ENCODE measurements at places on chromosomes 3 and 15.

DNA sequence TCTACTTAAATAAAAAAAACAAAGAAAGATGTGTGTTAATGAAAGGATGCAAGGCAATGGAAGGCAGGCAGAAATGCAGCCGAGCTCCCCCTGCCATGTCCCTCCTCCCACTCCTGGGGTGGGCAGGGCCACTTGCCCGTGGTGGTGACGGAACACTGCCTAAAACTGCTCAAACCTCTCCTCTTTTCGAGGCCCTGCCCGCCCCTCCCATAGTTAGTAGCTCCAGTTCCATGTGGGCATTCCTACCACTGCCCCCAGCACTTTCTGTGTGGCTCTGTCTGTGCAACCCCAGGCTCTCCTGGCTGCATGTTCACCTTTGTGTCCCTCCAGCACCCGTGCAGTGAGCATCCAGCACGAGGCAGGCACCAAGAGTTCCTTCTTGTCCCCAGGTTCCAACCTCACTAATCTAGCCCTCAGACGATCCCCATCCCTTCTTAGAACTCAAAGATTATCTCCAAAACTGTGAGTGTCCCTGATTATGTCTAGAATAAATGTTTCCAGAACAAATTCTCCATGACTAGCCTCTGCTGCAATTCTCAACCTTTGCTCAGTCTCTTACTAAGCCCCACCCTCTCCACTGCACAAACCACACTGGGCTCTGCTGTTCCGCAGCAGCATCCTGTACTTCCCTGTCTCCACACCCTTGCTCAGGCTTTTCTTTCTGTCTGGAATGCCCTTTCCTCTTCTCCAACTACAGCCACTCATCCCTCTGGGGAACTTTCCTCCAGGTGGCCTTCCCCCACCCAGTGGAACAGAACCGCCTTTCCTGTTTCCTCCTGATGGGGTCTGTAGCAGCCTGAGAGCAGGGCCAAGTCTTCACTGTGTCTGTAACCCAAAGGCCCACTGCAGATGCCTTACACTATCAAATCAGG is 32.6 kb upstream of the SPTBN5 start:
- DNase-seq: no peak

DNA sequence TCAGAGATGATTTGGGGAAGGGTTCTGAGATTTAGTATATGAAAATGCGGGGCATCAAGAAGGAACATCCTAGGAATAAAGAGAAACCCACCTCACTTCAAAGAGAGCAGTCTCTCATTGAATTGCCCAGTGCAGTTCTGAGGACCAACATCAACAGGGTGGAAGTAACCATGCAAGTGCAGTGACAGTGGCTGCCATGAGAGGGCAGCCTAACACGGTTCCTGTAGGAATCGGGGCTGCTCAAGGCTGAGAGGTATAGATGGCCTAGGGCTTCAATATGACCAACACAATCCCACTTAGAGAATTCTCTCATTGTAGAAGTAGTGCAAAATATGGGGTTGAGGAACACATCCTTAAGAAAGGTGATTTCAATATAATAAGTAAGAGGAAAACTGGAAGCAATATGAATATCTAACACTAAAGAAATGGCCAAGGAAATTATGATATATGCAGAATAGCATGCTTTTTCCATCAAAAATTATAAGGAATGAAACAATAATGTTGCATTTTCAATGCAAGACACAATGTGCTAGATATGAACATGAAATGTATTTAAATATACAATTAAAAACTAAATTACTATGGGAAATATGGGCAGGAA is 51.1 kb upstream of the ARRDC4 start:
- DNase-seq: peak; percentile 66

GRCh38 chr3:173957646-173958045 is 560.1 kb downstream of the NLGN1 start:
- no peak for DNase-seq

DNA sequence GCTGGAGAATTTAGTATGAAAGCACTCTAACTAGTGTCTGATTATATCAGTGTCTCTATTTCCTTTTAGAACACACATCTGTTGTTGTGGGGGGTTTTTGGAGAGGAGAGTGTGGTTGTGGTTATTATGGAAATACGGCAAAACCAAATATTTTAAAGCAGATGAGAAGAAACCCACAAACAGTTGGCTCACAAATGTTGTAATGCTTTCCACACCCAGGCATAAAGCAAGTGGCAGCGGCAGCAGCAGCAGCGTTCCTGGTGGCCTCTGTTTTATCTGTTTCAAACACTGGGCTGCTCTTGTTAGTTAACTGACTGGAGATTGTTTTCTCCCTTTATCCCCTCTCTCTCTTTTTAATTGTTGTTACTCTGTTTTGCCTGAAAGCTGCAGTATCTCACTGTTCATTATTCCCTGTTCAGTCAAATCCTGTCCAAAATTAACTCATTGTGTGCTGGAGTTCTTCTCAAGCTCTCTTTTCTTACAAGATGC is 1045.5 kb upstream of the NR2F2 start:
- DNase-seq: no peak

DNA sequence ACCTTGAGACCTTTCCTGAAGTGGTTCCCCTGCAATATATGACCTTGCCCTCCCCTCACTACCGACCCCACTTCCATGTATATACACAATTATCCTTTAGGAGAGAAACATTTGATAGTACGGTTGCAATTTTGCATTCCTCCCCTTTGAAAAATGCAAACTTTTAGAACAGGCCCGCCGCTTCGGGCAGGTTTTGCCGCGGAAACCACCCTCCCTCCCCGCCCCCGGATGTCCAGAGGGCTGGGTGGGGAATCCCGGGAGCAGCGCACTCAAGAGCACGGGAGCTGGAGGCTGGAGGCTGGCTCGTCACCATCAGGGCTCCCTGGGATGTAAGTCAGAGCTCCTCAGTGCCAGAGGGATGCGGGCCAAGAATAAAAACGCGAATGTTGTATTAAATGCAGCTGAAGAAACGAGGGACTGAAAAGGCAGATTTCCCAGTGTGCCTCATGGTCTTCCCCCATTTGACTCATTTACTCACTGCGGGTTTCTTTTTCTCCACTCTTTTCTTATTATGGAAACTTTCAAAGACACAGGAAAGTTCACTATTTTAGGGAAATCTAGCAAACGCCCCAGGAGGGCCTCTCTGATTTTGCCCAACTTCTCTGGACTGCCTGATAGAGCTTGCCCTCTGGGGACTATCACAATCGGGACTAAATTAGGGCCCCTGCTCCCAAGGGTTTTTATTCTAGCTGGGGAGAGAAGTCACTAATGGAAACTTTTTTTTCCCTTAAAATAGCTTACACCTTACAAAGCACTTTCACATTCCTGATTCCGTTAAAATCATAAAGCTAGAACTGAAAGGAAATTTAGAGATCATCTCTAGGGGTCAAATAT is 2.9 kb upstream of the USP3 start:
- no peak for DNase-seq

DNA sequence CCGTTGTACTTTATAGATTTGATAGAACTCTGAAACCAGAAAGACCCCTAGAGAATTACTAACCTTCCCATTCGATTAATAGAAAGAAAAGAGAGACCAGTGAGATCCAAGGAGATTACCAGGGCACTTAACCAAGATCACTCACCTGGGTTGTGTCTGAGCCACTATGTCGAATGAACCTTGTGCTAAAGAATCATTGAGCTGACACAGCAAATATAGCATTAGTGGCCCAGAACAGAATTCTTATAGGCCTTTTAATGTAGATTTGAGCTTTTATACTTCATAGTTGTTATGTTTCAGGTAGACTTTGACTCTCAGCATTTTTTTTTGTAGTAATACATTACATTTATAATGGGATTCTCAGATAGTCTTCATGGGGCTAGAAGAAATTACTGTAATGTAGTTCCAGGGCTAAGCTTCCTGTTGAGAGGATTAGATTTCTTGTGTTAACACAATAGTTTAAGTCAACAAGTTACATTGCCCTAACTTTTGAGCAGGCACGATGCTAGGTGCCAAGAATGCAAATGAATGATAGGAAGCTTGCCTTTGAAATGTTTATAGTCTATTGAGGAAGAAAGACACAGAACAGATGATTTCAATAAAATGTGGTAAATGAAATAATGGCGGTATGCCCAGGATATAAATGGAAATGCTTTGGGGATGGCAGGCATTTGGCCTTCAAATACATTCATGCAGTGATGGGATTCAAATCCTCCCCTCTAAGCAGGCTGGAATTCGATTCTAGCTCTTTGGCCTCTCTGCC is 24.4 kb upstream of the ABHD10 start:
- no peak for DNase-seq

DNA sequence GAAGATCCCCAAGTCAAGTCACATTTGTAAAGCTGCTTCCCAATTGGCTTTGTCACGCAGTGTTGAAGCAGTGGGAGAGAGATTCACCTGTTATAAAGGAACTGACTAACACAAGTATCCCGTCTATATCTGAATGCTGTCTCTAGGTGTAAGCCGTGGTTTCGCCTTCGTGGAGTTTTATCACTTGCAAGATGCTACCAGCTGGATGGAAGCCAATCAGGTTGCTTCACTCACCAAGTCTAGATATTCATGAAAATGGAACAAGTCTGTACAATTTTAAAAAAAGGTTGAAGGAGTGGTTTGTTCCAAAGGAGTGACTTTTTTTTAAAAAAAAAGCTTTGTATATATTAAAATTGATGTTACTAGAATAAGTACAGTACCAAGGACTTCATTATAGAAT is 11.7 kb downstream of the RBM5 start:
- peak; percentile 37 for DNase-seq

- no peak for DNase-seq
These were observed 329.2 kb downstream of the GRM7 start for GRCh38 chr3:7190095-7190494.

GRCh38 chr3:154981664-154982063 is 98.5 kb upstream of the MME start:
- no peak for DNase-seq

- no peak for DNase-seq
These were observed 201.9 kb downstream of the DIPK2A start for GRCh38 chr3:144173491-144173890.

GRCh38 chr3:157081626-157082210 is 78.2 kb downstream of the CCNL1 start:
- peak; percentile 71 for DNase-seq

GRCh38 chr15:96891046-96891445 is 560.5 kb downstream of the NR2F2 start:
- DNase-seq: no peak

DNA sequence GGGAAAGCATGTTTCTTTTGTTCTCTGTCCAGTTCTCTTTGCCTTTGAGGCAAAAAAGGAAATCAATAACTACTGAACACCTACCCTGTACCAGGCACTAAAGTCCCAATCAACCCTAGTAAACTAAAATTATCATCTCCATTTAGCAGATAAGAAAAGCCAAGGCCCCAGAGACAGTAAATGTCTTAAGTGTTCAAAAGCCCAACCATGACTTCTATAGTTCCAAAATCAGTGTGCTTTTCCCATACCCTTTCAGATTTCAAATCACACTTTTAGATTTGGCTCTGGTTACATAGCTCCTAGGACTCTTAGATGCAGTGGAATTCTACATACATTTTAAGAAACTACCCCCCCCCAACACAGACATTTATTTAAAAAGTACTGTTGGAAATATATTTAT is 63.5 kb downstream of the UACA start:
- no peak for DNase-seq

GRCh38 chr3:33547101-33547500 is 106.9 kb upstream of the UBP1 start:
- no peak for DNase-seq

DNA sequence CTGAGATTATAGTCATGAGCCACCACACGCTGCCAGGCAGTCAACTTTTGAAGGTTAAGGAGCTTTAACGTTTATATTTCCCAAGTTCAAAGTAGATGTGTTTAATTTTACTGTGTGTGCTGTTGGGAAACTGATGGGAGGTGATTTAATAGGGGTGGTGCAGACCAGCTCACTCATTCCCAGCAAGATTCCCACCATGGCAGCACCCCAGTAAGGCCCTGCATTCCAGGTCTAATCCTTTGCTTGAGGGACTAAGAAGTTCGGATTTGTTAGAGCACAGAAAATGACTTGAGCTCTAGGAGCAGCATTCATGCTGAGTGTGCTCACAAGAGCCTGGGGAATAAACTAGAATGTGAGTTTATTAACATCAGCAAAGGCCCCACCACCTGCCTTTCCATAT is 25.2 kb downstream of the TSEN2 start:
- no peak for DNase-seq

DNA sequence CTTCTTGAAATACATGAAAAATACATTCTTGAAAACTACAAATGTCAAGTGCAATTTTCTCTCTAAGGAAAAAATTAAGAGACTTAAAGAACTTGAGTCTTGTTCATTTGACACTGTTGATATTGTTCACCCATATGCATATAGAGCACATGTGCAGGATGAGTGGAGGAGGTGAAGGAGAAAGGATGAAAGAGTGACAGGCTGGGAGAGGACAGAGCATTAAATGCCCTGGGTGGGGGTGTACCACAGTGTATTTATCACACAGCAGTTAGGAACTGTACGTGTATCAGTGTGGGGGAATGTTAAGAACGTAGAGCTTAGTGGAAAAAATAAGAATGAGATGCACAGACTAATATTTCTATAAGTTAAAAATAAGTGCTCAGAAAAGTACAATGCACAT is 45.7 kb downstream of the CTDSPL start:
- DNase-seq: no peak

DNA sequence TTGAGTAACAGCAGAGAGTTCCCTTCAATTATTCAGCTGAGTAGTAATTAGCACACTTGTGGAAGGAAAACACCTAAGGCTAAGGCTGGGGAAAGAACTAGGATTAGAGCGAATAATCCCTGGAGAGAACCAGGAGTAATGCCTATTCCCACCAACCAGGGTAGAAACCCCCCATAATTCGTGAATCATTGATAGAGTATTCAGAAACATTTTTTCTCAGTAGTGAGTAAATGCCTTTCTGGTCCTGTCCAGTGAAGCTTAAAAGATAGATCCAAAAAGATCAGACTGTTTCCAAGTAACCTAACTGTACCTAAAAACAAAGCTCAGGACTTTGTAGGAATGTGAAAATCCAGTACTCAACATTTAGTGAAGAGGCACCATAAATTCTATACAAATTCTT is 71.2 kb downstream of the DGKG start:
- no peak for DNase-seq

DNA sequence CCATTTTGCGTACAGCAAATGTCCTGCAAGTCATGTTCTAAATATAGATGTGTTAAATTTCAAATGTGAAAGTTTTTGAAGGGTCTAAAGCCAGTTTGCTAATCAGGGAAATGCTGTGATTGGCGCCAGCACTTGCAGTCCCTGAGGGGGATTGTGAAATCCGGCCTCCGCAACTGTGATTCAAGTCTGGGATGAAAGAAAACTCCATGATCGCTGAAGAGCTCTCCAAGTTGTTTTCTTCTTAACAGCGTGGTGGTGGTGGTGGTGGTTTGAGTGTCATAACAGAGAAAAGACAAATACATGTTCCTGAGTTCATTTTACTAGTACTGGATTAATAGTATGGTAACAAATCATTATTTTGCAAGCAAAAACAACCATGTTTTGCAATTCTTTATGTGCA is 51.8 kb downstream of the MITF start:
- DNase-seq: no peak
